ENCODE measurements at places on chromosomes 2 and 18.

DNA sequence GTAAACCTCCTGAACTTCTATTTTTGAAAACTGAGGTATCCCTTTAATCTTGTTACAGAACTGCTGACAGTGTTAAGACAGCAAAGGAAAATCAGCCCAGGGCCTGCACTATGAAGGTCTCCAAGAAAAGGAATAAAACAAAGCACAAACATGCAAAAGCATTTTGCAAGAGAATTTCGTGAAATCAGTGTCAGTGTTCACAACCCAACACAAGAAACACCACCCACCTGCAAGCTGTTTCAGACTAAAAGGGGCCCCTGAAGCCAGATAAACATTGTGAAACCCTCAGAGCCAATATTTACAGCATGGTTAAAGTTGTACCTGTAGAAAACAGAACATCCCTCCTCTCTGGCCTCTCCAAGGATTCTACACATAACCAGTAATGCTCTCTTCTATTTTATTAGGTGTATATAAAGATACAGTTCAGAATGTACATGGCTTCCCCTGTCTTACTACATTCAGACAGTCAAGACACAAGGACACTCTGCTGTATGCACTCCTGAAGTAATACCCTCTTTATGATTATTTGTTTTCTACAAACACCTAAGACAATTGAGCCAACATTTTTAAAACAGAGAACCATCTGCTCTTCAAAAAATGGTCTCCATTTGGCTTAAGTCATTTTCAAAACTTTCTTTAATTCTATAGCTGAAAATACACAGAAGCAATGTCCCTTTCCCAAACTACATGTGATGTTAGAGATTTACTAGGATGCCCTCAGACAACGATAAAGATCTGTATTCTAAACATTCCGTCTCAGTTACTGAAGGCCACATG lies 149.5 kb upstream of the ZFP36L2 start:
- DNase-seq = no peak

- peak; percentile 75 for DNase-seq
These were observed 123.3 kb downstream of the LTBP1 start for GRCh38 chr2:33069894-33070651.

- DNase-seq = no peak
These were observed 792.2 kb downstream of the EPHA4 start for GRCh38 chr2:220779931-220780330.

DNA sequence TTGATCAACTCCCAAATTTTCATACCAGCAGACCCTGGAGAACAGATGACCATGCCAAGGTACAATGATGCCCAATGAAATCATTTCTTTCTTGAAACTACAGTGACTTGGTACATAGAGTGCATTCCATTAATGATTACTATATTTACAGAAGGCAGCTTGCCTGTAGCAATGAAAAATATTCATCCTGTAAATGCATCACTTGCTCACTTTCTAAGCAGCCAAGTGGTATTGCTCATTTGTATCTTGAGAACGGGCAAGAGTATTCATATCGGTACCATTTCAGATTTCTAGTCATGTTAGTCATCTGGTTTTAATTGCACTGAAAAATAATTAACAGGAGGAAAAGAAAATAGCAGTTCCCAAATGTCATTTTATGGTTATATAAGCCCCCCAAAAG lies 59.6 kb downstream of the VIL1 start:
- DNase-seq = no peak

DNA sequence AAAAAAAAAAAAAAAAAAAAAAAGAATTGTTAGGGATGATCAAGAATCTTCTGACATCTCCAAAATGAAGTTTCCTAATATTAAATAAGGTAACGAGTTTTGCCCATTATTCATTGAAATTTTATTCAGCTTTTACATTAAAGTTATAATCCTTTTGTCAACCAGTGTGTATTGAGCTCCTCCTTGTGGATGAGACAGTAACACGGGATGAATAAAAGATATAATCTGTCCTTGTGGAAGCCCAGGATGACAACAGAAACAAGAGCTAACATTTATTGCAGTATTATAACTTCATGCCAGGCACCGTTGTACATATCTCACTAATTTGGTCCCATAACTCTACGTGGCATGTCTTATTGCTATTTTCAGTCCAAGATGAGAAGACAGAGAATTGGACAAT lies 33.4 kb upstream of the SERPINB7 start:
- no peak for DNase-seq

GRCh38 chr2:67260343-67261277 lies 136.5 kb upstream of the ETAA1 start:
- DNase-seq = peak; percentile 69

DNA sequence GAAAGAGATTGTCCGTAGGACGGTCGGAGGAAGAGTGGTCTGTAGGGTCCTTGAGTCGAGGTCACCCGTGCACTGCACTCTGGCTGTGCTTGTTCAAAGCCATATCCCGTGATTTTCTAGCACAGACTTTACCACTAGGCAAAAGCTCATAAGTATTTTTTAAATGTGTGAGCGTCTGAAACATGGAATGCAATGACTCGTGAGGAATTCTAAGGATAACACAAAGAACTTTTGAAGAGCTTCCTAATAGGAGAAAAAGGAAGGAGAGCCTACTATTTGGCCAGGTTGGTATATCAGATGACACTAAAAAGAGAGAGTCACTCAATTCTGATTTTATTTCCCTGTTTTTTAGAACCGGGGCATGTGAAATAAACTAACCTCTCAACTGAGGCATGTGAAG lies 68.3 kb downstream of the CD28 start:
- no peak for DNase-seq

DNA sequence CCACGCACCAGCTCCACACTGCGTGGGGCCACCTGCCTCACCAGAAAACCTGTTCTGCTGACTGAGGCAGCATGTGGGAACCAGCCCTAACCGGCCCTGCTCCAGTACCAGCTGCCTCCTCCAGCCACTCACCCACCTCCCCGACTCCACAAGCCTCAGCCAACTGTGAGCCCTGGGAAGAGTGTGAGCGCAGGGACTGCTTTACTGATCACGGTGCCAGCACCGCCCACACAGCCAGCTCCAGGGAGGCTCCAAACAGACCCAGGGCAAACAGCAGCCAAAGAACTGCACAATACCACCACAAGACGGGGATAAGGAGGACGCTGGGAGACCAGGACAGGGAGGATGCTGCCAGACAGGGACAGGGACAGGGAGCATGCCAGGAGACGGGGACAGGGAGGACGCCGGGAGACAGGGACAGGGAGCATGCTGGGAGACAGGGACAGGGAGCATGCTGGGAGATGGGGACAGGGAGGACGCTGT lies 28.4 kb downstream of the EIPR1 start:
- peak; percentile 53 for DNase-seq

- DNase-seq = no peak
These were observed 75.5 kb downstream of the DTNB start for GRCh38 chr2:25597881-25598280.

GRCh38 chr2:230998882-230999281 lies 3.0 kb downstream of the SPATA3 start:
- no peak for DNase-seq

DNA sequence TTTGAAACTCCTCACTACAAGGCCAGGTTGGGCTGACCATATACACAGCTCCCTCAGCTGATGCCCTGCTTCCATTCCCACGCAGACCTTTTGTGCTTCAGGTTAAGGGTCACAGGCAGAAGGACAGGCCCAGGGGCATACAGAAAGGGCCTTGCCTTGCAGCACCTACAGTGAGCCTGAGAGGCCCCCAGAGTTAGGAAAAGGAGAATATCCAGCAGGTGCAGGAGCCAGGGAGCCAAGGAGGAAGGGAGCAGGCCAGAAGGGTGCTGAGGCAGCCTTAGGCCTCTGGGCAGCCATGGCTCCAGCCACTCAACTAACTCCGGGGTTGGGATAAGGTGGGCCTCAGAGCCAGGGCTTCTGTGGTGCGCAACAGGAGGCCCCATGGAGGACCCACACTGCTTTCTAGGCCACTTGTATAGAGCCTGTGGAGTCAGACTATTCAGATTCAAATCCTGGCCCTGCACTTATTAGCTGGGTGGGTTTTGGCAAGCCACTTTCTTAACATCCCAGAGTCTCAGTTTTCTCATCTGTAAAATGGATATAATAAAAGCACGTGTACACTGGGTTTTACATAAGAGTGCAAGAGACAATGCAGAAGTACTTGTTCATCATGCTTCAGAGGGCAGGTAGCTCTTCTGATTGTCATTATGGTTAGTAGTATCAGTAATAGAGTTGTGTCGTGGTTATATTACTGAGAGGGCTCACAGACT lies 214.6 kb upstream of the HAAO start:
- DNase-seq = peak; percentile 22

DNA sequence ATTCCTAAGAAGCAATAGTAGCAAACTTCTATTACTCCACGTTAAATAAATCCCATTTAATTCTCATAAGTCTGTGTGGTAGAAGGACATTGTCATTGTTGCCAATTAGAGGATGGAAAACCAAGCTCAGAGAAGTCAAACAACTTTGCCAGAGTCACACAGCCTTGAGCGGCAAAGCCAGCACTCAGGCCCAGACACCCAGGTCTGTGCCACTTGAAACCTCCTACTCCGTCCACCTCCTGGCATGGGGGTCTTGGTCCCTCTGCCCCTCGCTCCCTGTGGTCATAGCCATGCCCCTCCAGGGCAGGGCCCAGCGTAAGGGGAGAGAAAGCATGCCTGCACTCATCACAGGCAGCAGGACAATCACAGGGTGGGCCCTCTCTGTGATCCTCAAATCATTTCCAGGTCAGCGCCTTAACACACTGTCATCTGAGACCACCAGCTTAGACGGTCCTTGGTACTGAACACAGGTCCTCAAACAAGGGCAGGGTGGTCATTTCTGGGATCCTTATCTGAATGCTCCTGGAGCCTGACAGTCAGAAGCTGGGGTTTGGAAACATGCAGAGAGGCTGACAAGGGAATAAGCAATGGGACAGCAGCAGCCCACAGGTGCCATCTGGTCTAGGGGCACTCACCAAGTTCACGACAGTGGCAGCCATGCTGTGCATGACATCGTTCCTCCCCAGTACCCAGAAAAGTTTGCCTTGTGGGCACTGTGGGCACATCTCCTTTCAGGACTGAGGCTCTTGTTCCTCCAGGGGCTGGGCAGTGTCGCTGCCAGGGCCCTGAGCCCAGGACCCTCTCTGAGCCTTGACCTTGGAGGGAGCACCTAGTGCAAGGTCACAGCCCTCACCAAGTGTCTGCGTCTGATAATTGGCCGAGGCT lies 38.2 kb downstream of the FAM178B start:
- DNase-seq = no peak

GRCh38 chr2:24269265-24269664 lies 91.1 kb downstream of the ITSN2 start:
- DNase-seq = no peak

GRCh38 chr2:230583581-230583980 lies 129.1 kb upstream of the CAB39 start:
- DNase-seq = no peak

GRCh38 chr2:27205206-27205605 lies 6.6 kb upstream of the ATRAID start:
- no peak for DNase-seq

- no peak for DNase-seq
These were observed 226.6 kb downstream of the ANKRD30B start for GRCh38 chr18:14974576-14974975.
